SJCRH30 (cell line): ENCODE measurements at places on chromosomes 7 and 10.

DNA sequence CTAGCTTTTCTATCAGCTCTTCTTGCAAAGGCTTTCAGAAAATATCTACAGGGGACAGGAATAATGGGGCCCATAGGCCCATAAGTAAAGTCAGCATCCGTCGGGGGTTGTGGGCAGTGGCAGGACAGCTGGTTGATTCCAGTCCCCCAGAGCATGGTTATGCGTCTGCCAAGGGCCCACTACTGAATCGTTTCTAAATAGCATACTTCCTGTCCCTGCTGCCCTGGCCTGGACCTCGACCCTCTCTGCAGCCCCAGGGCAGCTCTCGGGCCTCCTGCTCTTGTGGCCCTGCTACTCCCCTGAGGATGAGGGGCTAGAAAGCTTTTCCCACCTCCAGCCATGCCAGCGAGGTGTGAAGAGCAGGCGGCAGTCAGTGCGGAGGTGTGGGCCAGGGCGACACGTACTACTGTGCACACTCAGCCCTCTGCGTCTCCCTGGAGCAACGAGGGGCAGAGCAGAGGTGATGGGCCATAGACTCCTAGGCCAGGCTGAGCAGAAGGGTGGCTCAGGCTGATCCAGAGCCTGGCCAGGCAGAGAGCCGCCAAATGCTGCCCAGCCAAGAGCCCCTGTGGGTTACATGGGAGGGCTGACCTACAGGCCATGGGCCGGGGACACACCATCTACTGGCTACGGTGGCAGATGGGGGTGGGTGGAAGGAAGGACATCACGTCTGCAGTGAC, 4.7 kb upstream of the OPN4 start:
- peak; percentile 48 for DNase-seq

DNA sequence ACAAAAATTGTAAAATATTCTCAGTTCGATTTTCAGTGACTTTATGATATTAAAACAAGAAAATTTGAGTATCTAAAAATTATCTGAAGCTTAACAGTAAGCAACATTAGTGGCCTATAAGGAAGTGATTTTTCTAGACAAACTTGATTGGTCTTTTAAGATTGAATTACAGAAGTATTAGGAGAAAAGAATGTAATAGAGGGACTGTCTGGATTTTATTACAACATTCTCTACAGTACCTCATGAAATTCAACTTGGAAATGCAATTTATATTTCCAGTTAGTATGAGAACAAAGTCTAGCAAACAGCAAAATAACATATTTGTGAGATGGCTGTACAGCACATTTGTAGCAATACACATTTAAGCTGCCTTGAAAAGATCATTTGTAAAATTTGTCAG, 18.8 kb downstream of the REEP3 start:
- no peak for DNase-seq

GRCh38 chr7:41992881-41993867, 243.8 kb downstream of the GLI3 start:
- no peak for DNase-seq

DNA sequence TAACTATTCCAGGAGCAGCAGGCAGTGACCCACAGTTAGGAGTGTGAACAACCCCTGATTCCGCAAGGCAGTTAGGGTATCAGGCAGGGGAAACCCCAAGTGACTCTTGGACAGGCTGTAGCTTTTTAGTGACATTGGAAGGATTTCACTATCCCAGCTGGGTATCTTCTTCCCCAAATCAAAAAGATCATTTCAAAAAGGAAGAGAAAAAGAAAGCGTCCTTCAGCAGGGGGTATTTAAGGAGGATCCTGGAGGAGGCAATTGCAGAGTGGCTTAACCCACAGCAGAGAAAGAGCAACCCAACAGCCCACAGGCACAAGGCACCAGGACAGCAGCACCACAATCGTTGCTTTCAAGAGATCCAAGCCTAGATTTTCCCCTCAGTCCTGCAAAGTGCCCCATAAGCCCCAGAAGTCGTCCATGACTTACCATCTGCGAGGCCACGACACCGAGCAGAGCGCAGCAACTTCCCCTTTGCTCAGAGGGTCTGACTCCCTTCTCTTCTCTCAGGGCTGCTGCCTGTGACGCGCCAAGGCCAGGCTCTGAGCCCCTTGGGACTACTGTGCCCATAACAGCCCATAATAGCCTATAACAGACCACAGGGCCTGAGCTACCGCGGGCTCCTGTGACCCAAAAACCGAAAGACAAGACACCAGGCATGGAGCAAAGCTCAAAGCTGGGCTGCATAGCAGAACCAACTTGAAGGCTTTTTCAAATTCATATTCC, 19.8 kb downstream of the PIK3AP1 start:
- DNase-seq = no peak

DNA sequence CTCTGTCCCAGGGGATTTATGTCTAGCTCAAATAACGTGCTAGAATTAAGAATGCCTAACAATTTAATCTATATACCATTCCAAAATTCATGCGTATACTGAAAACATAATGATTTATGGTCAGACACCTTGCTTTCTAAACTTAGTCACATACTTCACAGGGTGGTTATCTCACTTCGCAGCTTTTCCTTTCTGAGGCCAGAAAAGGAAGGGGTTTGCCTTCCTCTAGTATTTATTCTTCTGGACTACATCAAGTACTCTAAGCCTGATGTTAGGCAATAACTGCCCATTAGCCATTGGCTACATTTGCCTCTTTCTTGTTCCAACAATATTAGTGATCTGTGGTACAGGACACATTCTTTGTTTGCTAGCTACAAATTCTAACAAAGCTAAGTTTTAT, 72.6 kb upstream of the FHIP2A start:
- no peak for DNase-seq

DNA sequence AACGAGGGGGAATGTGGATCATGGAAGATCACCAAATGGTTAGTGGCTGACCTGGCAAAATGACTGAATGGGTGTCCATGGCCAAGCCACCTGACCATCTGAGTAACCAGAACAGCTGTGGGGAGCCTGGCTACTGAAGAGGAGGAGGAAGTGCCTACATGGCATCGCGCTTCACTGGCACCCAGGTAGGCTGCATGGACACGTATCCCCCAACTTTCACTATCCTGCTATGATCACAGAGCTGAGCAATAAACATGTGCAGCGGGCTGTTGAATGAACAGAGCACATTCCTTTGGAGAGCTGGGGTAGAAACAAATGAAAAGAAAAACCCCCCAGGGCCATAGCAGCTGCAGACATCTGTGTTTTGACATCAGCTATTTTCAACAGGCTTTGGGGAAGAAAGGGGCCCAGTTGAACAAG, 6.5 kb downstream of the AKR1B1 start:
- peak; percentile 88 for DNase-seq

- DNase-seq = no peak
These were observed 57.4 kb downstream of the CHST15 start for GRCh38 chr10:124035928-124036558.

- peak; percentile 18 for DNase-seq
These were observed 478.5 kb downstream of the KIF20B start for GRCh38 chr10:90179696-90180407.

DNA sequence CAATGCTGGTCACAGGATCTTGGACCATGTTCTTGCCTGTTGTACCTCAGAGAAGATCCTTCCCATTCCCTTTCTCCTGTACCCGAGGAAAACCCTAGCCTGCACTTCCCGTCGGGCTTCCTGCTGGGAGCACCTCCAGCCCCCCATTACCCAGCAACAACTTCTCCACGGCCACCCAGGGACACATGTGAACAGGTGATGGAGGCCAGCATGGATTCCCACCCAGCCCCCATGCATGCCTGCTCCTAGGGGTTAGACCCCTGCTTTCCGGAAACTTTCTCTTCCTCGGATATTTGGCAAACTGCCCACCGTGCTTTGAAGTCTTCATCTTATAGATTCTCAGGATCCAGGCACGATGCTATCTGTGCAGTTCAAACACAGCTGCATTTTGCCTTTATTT, 67.3 kb downstream of the CALML3 start:
- DNase-seq = peak; percentile 66

- DNase-seq = peak; percentile 62
These were observed at the start of gene SH3PXD2A for GRCh38 chr10:103855424-103855823. Gene SH3PXD2A (minus strand): TSS chr10:103855576. CDS start chr10:103855266, 310 bp downstream.

- no peak for DNase-seq
These were observed 667.6 kb upstream of the FOXK1 start for GRCh38 chr7:4014346-4015050.

- no peak for DNase-seq
These were observed 19.7 kb downstream of the ADGRA1 start for GRCh38 chr10:133107442-133107841.

DNA sequence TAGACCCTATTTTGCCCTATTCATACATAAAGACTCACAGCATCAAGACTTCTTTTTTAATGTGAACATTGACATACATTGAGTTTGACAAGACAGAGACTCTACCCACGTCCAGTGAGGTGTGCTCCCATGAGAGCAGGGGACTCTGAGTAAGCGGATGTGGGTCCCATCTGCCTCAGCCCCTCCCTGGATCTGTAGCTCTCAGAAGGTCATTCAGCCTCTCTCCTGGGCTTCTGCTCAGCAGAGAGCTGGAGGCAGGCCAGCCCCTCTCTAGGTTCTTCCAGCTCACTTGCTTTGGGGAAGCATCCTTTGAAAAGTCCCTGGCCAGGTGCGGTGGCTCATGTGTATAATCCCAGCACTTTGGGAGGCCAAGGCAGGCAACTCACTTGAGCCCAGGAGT, 146.9 kb upstream of the ZMIZ1 start:
- DNase-seq = no peak

- DNase-seq = no peak
These were observed 76.8 kb downstream of the HGF start for GRCh38 chr7:81693080-81693479.

DNA sequence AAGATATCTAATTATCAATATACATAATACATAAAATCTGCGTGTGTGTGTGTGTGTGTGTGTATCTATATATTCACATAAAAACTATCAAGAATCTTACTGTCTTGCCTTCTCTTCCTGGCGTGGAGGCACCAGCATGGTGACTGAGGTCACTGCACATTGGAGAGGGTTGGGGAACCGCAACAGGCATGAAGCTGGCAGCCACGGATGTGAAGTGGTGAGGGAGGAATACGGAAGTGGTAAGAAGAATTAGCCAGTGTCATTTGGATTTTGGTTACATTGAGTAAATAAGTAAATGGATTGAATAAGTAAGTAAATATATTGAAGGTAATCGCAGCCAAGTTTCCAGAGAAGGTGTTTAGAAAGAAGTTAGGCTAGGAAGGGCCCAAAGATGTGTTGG, 85.1 kb downstream of the TRIM24 start:
- DNase-seq = no peak

- no peak for DNase-seq
These were observed 94.4 kb upstream of the HABP2 start for GRCh38 chr10:113458451-113458850.

- DNase-seq = no peak
These were observed 269.5 kb upstream of the AKR1E2 start for GRCh38 chr10:4556527-4556926.

DNA sequence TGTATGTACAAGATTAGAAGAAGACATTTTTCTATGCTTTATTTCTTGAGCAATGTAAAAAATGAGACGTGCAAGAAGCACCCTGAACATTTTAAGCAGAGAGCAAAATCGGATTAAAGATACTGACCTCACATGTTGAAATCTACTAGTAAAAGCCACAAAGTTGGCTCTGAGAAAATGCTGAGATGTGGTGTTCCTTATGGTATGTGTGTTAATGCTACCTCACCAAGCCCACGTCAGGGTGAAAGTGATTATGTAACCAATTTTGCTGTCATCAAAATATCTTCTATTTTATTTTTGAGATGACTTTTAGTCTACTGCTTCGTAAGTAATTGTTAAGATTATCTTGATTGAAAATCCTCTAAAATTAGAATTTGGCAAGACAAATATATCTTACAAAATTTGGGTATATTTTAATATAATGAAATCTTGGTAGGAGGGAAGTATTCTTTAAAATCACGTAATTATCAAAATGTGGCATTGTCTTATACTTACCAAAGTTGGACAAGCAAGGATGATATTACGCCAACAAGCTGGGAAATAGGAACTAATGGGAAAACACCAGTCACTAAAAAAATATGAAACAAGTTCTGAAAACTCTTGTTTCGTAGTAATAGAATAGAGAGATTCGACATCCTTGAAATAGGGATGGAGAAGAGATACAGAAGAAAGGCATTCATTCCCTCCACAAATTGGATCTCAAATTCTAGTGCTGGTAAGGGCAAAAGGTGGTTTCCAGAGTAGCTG, 5.8 kb downstream of the ADO start:
- no peak for DNase-seq

DNA sequence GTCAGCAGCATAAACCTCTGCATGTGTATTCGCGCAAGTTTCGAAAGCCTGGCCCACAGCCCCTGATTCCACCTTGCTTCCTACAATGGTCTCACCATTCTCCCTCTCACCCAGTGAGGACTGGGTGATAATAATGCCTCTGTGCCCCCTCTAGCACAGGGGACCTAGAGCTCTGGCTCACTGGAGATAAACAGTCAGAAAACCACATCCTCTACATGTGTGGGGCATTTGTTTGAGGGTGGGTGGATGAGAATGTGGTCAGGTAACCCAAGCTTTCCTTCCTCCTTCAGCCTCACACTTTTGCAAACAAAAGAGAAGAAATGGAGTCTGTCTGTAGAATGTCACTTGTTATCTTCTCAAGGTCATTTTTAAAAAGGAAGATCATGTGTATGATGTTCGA, 373.5 kb downstream of the KCNMA1 start:
- no peak for DNase-seq

DNA sequence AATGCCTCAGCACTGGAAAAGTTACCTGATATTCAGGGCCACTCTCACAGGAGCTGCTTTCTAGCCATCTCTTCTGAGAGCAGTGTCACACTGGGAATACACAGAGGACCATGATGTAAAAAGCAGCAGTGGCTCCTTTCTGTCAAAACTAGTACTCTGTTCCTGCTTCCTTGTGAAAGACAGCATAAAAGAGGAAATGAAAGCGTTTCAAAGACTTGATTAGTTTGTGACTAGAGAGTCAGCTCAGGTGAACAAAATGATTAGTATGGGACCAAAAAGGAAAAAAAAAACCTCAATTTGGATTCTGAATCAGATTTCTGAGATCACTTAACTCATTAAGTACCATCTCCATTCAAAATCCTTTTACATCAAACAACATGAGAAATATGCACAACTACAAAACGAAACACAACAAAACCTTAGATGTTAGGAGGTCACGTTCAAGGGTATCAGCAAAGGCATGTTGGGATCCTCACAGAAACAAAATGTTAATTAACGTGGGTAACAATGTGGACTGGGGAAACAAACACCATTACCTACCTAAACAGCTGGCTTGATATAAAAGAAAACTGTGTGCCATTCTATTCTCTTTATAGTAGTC, 103.7 kb downstream of the MACC1 start:
- DNase-seq = no peak

- DNase-seq = peak; percentile 18
These were observed 178.2 kb upstream of the NRG3 start for GRCh38 chr10:81696609-81697388.
